ENCODE measurements at places on chromosomes 3 and 15.

DNA sequence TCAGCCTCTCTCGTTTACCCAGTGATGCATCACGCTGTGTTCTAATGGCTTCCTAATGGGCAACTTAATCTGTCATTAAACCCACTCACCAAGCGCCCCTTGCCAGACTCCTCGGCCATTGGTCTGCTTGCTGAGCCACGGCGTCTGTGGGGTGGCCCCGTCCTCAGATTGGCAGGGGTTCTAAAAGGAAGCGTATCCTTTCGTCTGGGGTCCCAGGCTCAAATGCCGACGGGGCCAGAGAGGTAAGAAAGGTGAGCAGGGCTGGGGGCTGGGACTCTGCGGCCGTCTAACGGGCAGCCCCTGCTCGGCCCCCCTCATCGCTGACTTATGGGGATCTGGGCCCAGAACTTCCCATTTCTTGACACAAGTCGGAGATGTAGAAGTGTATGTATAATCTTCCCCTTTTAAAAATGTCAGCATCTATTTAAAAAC, 315.1 kb upstream of the PROK2 start:
- DNase-seq: no peak

GRCh38 chr3:58521917-58522631, 14.9 kb downstream of the ACOX2 start:
- no peak for DNase-seq

GRCh38 chr3:32334675-32335074, 57.0 kb upstream of the CMTM7 start:
- no peak for DNase-seq

- DNase-seq: peak; percentile 70
Measured at GRCh38 chr15:90343302-90343790, 8.7 kb upstream of the ZNF774 start.

- no peak for DNase-seq
Measured at GRCh38 chr3:13492976-13493866, 13.1 kb downstream of the HDAC11 start.

DNA sequence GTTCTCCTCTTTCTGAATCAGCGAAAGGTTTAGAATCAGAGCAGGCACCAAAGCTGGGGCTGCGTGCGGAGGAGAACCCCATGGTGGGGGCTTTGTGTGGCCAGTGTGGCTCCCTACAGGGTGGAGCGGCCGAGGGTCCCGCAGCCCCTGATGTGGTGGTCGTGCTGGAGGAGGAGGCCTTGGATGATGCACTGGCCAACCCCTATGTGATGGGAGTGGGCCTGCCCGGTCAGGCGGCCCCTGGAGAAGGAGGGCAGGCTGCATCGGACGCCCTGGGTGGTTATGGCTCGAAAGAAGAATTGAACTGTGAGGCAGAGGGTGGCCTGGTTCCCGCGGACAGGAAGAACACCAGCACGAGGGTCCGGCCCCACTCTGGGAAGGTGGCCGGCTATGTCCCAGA, 1.4 kb downstream of the FGD5 start:
- DNase-seq: no peak

DNA sequence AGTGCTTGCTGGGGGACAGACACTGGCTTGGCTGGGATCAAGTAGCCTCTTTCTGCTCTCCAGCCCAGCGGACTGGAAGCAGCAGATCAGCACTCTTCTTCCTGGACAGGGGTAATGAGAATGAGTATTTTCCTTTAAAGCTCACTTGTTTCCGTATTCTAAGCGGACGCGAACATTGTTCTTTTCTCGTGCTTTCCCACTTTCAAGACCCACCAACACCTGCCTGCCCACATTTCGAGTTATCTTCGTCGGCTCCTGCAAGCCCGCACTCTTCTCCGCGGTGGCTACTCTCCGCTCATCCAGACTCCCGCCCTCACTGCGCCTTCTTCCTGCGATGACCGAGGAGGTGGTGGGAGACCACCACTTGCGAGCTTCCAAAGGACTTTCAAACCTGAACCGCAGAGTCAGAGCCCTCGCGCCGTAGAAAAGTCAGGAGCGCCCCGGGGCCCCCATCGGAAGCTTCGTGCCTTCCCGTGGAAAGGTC, 1.6 kb upstream of the PPM1L start:
- DNase-seq: peak; percentile 50

GRCh38 chr3:160169139-160169976, 55.9 kb upstream of the C3orf80 start:
- peak; percentile 82 for DNase-seq

GRCh38 chr3:57752307-57752706, 3.8 kb upstream of the SLMAP start:
- DNase-seq: peak; percentile 30

GRCh38 chr15:98878862-98879261, 128.7 kb downstream of the PGPEP1L start:
- DNase-seq: no peak

DNA sequence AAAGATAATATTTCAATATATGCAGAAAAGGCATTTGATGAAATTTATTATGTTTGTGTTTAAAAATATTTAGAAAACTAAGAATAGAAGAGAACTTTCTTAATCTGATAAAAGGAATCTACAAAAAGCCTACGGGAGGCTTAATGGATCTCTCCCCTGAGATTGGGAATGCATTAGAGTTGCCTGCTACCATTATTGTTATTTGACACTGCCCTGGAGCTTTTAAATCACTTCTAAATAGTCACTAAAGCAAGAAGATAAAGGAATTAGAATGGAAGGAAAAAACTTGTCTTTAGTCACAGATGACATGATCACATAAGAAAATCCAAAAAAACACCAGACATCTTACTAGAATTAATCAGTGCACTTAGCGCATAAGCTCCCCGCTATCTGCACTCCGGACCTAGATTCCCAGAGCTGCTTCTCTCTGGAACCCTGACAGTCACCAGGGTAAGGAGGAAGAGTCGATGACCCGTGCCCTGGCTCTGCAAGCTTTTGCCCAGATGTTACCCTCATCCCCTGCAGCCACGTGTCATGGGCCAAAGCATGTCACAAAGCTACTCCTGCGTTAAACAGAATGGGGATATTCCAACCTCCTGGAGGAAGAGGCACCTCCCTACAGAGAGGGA, 97.1 kb downstream of the MINAR1 start:
- no peak for DNase-seq

- peak; percentile 35 for DNase-seq
Measured at GRCh38 chr3:74599564-74599963, 14.9 kb downstream of the CNTN3 start.

DNA sequence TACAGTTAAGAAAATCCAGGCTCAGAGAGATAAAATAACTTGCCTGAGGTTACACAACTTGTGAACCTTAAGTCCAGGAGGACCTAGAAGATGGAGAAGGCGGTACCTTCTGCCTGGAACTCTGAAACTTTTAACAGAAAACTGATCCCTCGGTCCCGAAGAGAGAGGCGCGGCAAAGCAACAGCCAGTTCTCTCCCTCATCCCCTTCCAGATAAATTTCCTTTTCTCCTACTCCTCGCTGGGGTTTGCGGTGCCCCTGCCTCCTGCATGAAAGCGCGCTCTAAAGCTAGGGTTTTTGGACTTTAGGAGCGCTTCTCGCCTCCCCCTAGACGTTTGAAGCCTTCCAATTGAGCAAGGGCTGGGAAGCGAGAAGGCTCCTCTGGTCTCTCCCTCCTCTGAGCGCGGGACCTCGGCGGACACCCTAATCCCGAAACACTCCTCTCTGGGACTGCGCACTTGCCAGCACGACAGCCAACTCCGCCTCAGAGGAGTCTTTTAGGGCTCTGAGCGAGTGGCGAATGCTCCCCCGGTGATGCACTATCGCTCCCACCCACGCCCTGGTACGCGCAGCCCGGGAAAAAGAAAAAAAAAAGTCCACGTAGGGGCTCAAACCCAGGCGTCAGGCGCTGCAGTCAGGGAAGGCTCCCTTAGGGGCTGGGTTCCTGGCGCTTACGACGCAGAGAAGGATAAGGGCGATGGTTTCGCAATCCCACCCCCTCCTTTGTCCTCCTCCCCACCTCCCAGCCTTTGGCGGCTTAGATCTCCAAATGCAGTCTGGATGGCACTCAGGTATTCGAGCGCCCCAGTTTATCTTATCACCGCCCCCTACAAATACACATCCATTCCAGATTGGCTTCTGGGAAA, 7.9 kb upstream of the EOMES start:
- peak; percentile 26 for DNase-seq

DNA sequence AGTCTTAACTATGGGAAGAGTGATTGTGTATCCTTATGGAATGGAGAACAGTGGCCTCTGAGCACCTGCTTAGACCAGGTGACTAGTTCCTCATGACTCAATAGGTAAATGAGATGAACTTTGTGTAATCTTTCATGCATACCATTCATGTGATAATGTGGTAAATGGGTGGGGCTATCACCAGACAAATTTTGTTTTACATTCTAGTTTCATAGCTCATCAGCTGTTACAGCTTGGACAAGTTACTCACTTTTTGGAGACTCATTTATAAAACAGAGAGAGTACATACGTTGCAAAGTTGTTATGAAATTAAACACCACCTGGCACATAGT, 103.7 kb upstream of the TGFBR2 start:
- DNase-seq: peak; percentile 48

- peak; percentile 68 for DNase-seq
Measured at GRCh38 chr3:194573680-194574437, 59.4 kb downstream of the TMEM44 start.

- no peak for DNase-seq
Measured at GRCh38 chr3:196096382-196096953, 14.6 kb upstream of the TFRC start.

DNA sequence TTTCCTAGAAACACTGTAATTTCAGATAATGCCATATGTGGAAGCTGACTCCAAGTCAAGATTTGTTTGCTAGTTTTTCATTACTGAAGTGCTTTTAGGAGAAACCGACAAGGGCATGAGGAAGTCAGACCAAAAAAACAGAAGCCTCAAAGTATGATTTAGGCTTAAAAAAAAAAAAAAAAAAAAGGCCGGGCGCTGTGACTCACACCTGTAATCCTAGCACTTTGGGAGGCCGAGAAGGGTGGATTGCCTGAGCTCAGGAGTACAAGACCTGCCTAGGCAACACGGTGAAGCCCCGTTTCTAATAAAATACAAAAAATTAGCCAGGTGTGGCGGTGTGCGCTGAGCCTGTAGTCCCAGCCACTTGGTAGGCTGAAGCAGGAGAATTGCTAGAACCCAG, 11.6 kb downstream of the RPL15 start:
- no peak for DNase-seq

GRCh38 chr15:41919201-41919820, 25.5 kb upstream of the SPTBN5 start:
- no peak for DNase-seq

- DNase-seq: no peak
Measured at GRCh38 chr3:177754508-177754921, 557.2 kb upstream of the TBL1XR1 start.
